ENCODE measurements at places on chromosomes 16 and 17. TPM values are rescaled to one million over a fixed set of nuclear protein-coding genes. Genes with fewer than 3 reads are reported as not detected.

- H3K27me3 ChIP-seq: no peaks in the 10 kb centered on the region
- H3K4me3 ChIP-seq: peak overlapping the region; percentile 62
- peak overlapping the region; percentile 98 for H3K27ac ChIP-seq
- H3K36me3 ChIP-seq: no peaks in the 10 kb centered on the region
- DNase-seq: no peak
These were observed 55.6 kb upstream of the LRRC37A3 start for GRCh38 chr17:64974750-64975317.

DNA sequence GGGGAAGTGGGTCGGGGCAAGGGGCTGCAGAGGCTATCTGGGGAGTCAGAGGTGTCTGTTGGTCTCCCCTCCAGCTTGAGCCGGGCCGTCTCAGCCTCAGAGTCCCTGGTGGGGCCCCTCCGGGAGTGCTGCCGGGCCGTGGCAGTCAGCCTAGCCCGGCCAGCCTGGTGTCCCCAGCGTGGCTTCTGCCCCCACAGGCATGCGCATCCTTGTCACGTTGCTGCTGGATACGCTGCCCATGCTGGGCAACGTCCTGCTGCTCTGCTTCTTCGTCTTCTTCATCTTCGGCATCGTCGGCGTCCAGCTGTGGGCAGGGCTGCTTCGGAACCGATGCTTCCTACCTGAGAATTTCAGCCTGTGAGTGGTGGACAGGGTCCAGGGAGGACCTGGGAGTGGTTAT lies 11.2 kb downstream of the CACNA1G start:
- H3K27me3 ChIP-seq: no peaks in the 10 kb centered on the region
- H3K27ac ChIP-seq: no peak overlapping the region
- peak; percentile 57 for DNase-seq
- H3K36me3 ChIP-seq: no peaks in the 10 kb centered on the region
- H3K4me1 ChIP-seq: no peaks in the 10 kb centered on the region

GRCh38 chr16:89973654-89974335 lies 25.2 kb downstream of the DEF8 start:
- peak overlapping the region; percentile 76 for H3K4me3 ChIP-seq
- H3K4me1 ChIP-seq: peaks cover 24% of the 10 kb centered on the region
- H3K27me3 ChIP-seq: no peaks in the 10 kb centered on the region
- no peak overlapping the region for H3K27ac ChIP-seq
- H3K36me3 ChIP-seq: peaks cover 12% of the 10 kb centered on the region
- no peak for DNase-seq

DNA sequence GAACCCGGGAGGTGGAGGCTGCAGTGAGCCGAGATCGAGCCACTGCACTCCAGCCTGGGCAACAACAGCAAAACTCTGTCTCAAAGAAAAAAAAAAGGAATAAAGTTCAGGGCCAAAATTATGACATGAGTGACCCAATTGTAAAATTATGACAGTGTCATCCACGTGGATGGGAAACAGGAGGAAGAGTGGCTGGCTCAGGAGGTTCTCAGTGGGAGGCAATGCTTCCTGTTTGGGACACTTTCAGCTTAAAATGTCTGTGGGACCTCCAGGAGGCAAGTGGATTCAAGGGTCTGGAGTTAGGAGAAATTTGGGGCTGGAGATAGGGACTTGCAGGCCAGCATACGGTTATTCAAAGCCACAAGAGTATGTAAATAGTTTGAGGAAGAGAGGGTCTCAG lies 8.0 kb upstream of the STX4 start:
- H3K4me1 ChIP-seq: no peaks in the 10 kb centered on the region
- no peak overlapping the region for H3K27ac ChIP-seq
- no peaks in the 10 kb centered on the region for H3K27me3 ChIP-seq
- H3K36me3 ChIP-seq: no peaks in the 10 kb centered on the region
- H3K4me3 ChIP-seq: no peak overlapping the region
- DNase-seq: no peak

- no peak for DNase-seq
- peak overlapping the region; percentile 98 for H3K4me3 ChIP-seq
- peaks cover 11% of the 10 kb centered on the region for H3K4me1 ChIP-seq
- no peaks in the 10 kb centered on the region for H3K27me3 ChIP-seq
- peaks cover 17% of the 10 kb centered on the region for H3K36me3 ChIP-seq
These were observed 794 bp downstream of the ANKS3 start for GRCh38 chr16:4733211-4733742.

- H3K36me3 ChIP-seq: peaks cover 25% of the 10 kb centered on the region
- H3K4me3 ChIP-seq: no peak overlapping the region
These were observed 3.4 kb downstream of the MKS1 start for GRCh38 chr17:58215685-58216084.

DNA sequence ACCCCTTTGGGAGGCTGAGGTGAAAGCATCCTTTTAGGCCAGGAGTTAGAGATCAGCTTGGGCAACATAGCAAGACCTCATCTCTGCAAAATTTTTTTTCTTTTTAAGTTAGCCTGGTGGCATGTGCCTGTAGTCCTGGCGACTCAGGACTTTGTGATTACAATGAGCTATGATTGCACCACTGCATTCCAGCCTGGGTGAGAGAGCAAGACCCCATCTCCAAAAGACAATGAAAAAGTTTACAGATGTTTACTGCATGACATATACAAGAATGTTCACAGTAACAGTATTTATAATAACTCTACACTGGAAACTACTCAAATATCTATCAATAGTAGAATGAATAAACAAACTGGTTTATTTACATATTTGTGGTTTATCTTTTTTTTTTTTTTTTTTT lies 33.1 kb upstream of the CCL22 start:
- no peaks in the 10 kb centered on the region for H3K27me3 ChIP-seq
- DNase-seq: no peak
- H3K4me1 ChIP-seq: no peaks in the 10 kb centered on the region
- no peak overlapping the region for H3K27ac ChIP-seq
- H3K36me3 ChIP-seq: no peaks in the 10 kb centered on the region
- no peak overlapping the region for H3K4me3 ChIP-seq

DNA sequence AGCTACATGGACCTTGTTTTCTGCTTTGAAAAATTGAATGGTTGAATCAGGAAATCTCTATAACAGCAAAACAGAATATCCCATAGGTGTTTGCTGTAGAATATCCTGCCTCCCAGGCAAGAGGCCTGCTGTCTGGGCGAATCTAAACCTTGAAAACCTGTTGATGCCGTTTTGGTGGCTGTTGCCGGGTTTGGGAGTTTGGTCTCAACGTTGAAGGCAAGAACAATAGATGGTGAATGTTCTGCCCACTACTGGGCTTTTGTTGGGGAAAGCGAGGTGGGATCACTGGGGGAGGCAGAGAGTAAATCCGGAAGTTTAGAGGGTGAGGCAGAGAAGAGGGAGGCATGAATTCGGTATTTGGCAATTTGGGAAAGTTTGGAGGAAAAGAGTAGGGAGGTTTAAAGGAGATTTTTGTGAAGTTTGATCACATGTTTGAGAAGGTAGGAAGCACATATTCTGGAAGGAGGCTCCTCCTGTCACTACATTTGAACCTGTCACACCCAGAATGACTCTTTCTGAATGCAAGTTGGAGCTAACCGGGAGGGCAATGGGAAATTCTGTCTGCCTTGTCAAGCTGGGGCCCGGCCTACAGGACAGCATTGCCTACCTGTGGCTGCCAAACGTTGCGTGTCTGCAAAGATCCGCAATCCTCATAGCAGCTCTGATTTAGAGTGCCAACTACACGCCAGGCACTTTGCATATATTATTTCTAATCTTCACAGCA lies 46.5 kb downstream of the GPRC5B start:
- DNase-seq: no peak
- no peak overlapping the region for H3K4me3 ChIP-seq
- no peak overlapping the region for H3K27ac ChIP-seq
- H3K36me3 ChIP-seq: no peaks in the 10 kb centered on the region

- H3K4me3 ChIP-seq: no peak overlapping the region
- H3K27ac ChIP-seq: no peak overlapping the region
- DNase-seq: peak; percentile 54
- no peaks in the 10 kb centered on the region for H3K27me3 ChIP-seq
These were observed 10.7 kb downstream of the COL1A1 start for GRCh38 chr17:50190603-50191358.

- peaks cover 89% of the 10 kb centered on the region for H3K36me3 ChIP-seq
- peak; percentile 78 for DNase-seq
- no peaks in the 10 kb centered on the region for H3K4me1 ChIP-seq
- H3K27me3 ChIP-seq: no peaks in the 10 kb centered on the region
- no peak overlapping the region for H3K4me3 ChIP-seq
These were observed 8.3 kb downstream of the NME3 start for GRCh38 chr16:1762879-1763520.

DNA sequence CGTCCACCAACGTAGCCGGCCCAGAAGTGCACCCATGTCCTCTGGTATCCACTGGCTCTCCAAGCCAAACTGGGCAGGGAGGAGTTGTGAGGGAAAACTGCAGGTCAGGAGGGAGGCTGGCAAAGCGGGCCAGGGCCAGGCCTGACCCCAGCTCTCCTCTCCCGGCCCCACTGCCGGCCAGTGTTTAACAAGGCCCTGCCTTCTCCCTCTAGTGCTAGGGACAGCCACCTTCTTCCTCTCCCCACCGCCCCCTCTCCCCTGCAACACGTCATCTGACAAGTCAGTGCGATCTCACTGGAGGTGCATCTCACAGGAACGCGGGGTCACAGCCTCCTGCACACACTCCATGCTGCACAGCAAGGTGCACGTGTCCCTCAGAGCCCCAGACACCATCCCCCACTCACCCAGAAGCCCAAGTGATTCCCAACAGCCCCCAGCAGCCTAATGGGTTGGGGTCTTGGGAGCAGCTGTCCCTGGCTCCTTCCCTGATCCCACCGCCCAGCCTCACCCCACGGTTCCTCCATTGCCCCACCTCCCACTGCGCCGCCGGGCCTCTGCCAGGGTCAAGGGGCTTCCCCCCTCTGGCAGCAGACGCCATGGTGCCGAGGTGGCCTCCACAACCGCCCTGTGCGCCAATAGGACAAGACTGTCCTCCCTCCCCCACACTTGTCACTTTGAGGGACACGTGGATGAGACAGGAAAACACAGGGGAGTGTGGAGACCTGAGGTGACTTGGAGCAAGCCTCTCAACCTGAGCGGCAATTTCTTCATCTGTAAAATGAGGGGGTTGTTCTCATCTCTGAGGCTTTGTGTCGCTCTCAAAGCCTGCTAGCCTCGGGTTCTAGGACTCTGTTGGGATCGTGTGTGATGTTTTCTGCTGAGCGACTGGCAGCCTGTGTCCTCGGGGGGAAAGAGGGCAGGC lies 1.1 kb upstream of the ACE start:
- peak overlapping the region; percentile 42 for H3K27ac ChIP-seq
- peaks cover 14% of the 10 kb centered on the region for H3K27me3 ChIP-seq
- no peaks in the 10 kb centered on the region for H3K36me3 ChIP-seq

DNA sequence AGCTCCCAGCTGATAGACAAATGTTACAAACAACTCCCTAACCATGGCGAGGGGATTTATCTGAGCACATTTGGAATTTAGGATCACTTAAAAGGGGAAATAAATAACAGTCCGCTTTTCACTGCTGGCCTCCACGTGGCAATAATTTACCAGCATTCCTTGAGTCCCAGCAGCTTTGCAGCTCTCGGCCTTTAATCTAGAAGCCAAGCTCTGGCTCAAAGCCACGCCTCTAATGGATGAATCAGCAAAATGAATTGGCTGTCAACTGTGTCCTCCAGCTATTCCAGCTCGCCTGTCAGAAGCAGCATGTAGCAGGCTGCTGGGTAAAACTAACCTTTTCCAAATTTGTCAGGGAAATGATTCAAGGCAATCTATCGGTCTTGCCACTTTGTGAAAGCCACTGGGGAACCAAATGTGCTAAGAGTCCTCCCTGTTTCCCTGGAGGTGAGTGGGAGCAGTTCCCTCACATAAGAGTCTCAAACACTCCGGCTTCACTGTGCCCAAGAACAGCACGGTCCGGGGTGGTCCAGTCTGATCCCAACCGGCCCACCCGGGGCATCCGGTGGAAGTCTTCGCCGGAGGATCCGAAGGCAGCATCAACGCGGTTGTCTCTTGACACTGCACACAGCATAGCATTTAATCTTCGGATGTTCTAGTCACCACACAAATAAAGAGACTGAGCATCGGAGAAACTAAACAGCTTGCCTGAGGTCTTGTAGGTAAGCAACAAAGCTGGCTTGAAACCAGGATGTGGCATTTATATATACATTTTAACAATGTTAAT lies 143.3 kb downstream of the PARN start:
- H3K27me3 ChIP-seq: no peaks in the 10 kb centered on the region
- DNase-seq: peak; percentile 85
- peaks cover 21% of the 10 kb centered on the region for H3K4me1 ChIP-seq
- H3K27ac ChIP-seq: peak overlapping the region; percentile 9

DNA sequence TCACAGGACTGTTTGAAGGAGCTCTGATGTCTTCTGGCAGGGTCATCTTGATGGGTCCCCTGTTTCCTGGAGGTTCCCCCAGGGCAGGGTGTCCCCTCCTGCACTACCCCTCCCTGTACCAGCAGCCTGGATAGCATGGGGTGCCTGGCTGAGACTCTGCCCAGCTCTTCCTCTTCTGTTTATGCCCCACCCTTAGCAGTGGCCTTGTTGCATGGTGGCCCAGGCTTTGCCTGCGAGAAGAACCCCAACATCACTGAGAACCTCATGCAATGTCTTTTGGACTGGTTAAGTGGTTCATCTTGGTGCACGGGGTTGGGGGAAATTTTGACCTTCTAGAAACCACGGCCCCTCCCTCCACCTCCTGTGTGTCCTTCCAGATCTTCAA lies 121.8 kb downstream of the IRX3 start:
- no peaks in the 10 kb centered on the region for H3K4me1 ChIP-seq
- no peak overlapping the region for H3K27ac ChIP-seq
- H3K27me3 ChIP-seq: no peaks in the 10 kb centered on the region

- H3K27me3 ChIP-seq: no peaks in the 10 kb centered on the region
- no peak overlapping the region for H3K4me3 ChIP-seq
- H3K4me1 ChIP-seq: no peaks in the 10 kb centered on the region
- H3K27ac ChIP-seq: no peak overlapping the region
- no peak for DNase-seq
These were observed 7.2 kb upstream of the CRHR1 start for GRCh38 chr17:45776896-45777295.

DNA sequence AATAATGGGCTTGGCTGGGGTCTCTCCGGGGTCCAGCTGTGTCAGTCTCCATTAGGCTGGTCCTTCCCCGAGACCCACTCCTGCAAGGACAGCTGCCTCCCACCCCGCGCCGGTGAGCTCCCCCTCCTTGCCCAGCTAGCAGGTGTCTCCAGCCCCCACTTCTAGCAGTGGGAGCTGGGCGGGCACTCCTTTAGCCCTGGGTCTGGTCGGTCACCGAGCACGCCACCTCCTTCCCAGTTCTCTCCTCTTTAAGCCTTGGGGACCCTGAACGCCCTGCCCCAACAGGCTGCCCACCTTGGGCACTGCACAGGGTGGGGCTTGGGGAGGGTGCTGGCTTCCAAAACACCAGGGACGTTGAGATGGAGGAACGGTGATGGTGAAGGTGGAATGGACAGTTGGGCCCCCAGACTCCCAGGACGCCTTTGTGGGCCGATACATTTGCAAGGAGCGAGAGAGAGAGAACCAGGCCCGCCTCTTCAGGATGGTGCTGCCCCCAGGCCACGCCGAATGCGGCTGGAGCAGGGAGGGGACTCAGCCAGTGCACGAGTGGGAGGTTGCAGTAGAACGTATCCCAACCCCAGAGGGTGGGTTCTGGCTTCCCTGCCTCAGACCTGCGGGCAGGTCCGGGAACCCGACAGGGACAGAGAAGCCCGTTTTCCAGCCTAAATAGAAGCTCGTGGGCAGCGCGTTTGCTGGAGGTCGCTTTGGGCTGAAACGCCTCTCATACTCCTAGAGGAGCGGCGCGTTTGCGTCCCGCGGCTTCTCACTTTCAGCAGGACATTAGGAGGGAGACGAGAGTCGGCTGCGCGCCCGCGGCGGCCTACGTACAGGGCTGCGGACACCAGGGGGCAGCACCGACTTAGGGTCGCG lies 10.7 kb downstream of the TBX2 start:
- peak; percentile 96 for DNase-seq
- peaks cover 34% of the 10 kb centered on the region for H3K4me1 ChIP-seq
- H3K27ac ChIP-seq: peak overlapping the region; percentile 91
- peak overlapping the region; percentile 63 for H3K4me3 ChIP-seq
- H3K36me3 ChIP-seq: peaks cover 13% of the 10 kb centered on the region

STXBP4 gene
- total RNA-seq: 9.1 TPM

OR1A1 gene
- total RNA-seq: not detected

CACNG1 gene
- not detected for total RNA-seq

PRSS36 gene
- total RNA-seq: 5.6 TPM

NPIPA7 gene
- total RNA-seq: 3.4 TPM
